H1 (cell line): ENCODE measurements at places on chromosomes 11 and 22. TPM values are rescaled to one million over a fixed set of nuclear protein-coding genes. Genes with fewer than 3 reads are reported as not detected.

GRCh38 chr11:108872781-108873291 lies 208.0 kb downstream of the DDX10 start:
- H3K4me1 ChIP-seq = 0 out of 2 replicates have a peak, but pooled peaks cover 2% of the 10 kb centered on the region
- no peak overlapping the region for H3K27ac ChIP-seq

DNA sequence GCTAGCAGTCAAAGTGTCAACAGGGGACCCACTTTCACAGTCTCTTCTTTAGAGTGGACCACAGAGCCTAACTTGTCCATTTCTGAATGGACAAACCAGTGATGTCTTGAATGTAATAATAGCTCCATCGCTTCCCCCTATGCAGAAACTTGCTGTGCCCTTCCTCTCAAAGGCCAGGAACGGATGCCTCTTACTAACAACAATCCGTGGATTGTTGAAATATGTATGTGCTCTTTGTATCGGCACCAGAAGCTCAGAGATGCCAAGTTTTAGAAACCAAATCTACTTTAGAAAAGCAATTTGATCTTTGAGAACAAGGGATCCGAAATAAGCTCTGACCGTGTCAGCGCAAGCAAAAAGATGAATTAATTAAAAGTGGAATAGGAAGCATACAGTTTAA lies 259.5 kb upstream of the POU2AF2 start:
- no peaks in the 10 kb centered on the region for H3K27me3 ChIP-seq
- no peak overlapping the region for H3K27ac ChIP-seq
- no peaks in the 10 kb centered on the region for H3K36me3 ChIP-seq
- no peak for DNase-seq
- H3K4me1 ChIP-seq = no peaks in the 10 kb centered on the region

DNA sequence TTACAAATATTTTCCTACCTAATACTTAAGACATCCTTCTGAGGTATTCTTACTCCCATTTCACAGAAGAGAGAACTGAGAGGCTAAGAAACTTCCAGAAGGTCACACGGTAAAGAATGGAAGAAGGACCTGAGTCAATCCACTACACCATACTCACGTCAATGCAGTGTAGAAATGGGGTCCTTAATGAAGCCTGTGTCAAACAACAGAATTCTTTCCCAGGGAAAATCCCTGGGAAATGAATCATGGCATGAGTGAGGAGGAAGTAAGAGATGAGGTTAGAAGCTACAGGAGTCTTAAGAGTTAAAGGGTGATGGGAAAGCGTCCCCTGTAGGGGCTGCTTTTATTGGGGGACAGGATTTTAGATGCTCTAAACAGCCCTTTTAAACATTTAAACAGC lies 147.9 kb downstream of the C11orf91 start:
- no peak overlapping the region for H3K27ac ChIP-seq
- no peak for DNase-seq
- H3K4me1 ChIP-seq = no peaks in the 10 kb centered on the region
- no peaks in the 10 kb centered on the region for H3K27me3 ChIP-seq
- no peak overlapping the region for H3K4me3 ChIP-seq

DNA sequence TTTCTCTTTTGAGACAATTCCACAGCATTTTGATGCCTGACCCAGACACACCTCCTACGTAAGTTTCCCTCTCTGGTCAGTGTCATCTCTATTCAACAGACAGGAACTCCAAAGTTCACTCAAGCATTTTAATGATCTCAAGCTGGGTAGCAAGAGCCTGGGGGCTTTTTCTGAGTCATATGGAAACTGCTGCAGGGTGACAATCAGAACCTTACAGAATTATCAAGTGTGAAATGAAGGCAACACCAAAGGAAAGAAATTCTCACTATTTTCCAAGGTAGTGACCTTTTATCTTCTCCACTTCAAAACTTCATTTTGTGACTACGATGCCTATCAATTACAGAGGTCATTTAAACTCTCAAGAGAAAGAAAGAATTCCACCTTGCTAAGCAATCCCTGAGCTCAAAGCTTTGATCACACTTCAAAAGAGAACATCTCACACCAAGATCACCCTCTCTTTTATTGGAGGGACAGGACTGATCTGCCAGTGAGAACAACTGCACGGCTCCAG lies 229.0 kb upstream of the ZC3H12C start:
- H3K36me3 ChIP-seq = no peaks in the 10 kb centered on the region
- no peak overlapping the region for H3K27ac ChIP-seq
- DNase-seq = no peak

DNA sequence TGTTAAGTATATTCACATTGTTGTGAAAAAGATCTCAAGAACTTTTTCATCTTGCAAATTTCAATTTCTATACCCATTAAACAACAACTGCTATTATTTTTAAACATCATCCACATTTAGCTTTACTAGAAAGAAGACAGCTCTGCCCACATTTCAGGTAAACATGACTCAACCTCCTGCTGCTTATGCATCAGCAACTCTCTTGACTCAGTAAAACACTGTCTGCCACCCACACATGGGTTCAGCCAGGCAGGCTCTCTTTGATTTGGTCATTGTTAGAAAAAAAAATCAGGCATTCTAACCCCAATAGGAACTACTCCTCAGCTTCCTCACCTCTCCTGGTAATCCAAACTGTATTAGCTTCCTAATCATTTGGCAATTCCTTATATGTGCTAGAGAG lies 5.1 kb upstream of the ENDOD1 start:
- no peaks in the 10 kb centered on the region for H3K36me3 ChIP-seq
- DNase-seq = no peak
- peaks cover 10% of the 10 kb centered on the region for H3K27me3 ChIP-seq

- H3K27me3 ChIP-seq = peaks cover 2% of the 10 kb centered on the region; the same call in 1 of the 2 replicates
- peaks cover 19% of the 10 kb centered on the region; the same call in 1 of the 2 replicates for H3K4me1 ChIP-seq
- no peak overlapping the region for H3K27ac ChIP-seq
- no peaks in the 10 kb centered on the region for H3K36me3 ChIP-seq
- DNase-seq = no peak
Observed at GRCh38 chr11:128732471-128733277, 38.8 kb downstream of the FLI1 start.

- H3K4me3 ChIP-seq = peak overlapping the region; percentile 77
- H3K27me3 ChIP-seq = no peaks in the 10 kb centered on the region
- peaks cover 7% of the 10 kb centered on the region; the same call in 1 of the 2 replicates for H3K4me1 ChIP-seq
- DNase-seq = no peak
- peak overlapping the region; percentile 46 for H3K27ac ChIP-seq
- peaks cover 43% of the 10 kb centered on the region for H3K36me3 ChIP-seq
Observed at GRCh38 chr11:66068923-66069714, 953 bp upstream of the PACS1 start.

DNA sequence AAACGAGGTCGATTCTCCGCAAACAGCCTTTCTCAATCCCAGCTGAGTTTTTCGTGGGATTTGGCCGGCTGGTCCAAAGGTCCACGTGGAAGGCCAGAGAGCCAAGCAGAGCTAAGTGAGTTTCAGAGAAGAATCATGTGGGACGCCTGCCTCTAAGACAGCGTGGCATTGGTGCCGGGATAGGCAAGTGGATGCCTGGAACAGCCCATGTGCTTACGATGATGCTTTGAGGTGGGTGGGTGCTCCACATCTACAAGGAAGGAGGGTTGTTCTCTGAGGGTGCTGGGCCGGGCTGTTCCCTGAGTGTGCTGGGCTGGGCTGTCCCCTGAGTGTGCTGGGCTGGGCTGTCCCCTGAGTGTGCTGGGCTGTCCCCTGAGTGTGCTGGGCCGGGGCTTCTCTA lies 41.4 kb downstream of the MUC2 start:
- H3K36me3 ChIP-seq = no peaks in the 10 kb centered on the region
- no peaks in the 10 kb centered on the region for H3K4me1 ChIP-seq
- H3K4me3 ChIP-seq = no peak overlapping the region
- no peak overlapping the region for H3K27ac ChIP-seq
- DNase-seq = no peak

- H3K27me3 ChIP-seq = no peaks in the 10 kb centered on the region
- no peak overlapping the region for H3K4me3 ChIP-seq
- no peak overlapping the region for H3K27ac ChIP-seq
- no peak for DNase-seq
- H3K4me1 ChIP-seq = no peaks in the 10 kb centered on the region
Observed at GRCh38 chr11:113282898-113283437, 31.4 kb upstream of the TTC12 start.

GRCh38 chr11:66846671-66847091 lies 3.4 kb downstream of the RCE1 start:
- H3K4me3 ChIP-seq = no peak overlapping the region
- peaks cover 4% of the 10 kb centered on the region; the same call in 1 of the 2 replicates for H3K4me1 ChIP-seq

DNA sequence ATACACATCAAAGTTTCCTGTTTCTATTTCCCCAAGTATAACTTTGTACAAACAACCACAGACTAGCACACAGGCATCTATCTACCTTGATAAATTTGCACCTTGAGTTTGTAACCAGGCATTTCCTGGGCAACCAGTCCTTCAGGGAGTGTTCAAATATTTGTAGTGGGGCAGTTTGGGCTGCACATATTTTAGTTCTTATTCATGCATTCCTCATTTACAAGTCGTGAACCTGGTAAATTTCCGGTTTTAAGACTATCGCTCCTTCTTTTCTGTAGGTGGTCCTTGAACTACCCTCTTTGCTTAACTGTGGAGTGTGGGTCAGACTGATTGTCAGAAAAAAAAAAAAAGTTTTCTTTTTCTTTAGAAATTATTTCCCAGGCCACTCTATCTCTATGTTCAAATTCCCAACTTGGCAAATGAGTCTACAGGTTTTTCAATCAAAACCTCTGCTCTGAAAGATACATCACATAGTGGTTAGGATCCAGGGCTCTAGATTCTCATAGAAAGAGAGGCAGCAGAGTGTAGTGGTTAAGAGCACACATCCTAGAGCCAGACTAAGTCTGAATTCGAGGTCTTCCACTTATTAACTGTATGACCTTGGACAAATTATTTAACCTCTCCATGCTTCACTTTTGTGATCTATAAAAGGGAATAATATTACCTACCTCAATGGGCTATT lies 201.5 kb downstream of the SOX6 start:
- no peaks in the 10 kb centered on the region for H3K4me1 ChIP-seq
- H3K4me3 ChIP-seq = no peak overlapping the region
- H3K36me3 ChIP-seq = no peaks in the 10 kb centered on the region
- H3K27ac ChIP-seq = no peak overlapping the region
- H3K27me3 ChIP-seq = no peaks in the 10 kb centered on the region

GRCh38 chr11:121329781-121330395 lies 37.3 kb downstream of the SC5D start:
- no peak for DNase-seq
- H3K27me3 ChIP-seq = no peaks in the 10 kb centered on the region
- H3K27ac ChIP-seq = no peak overlapping the region
- H3K4me1 ChIP-seq = no peaks in the 10 kb centered on the region
- H3K4me3 ChIP-seq = no peak overlapping the region

GRCh38 chr11:125164422-125165110 lies at the start of gene PKNOX2:
Gene PKNOX2 (plus strand): TSS chr11:125164751. CDS start chr11:125351306, 186,555 bp downstream.
- peak within 1 kb of the TSS; percentile 64 for H3K4me3 ChIP-seq
- H3K27ac ChIP-seq = peak within 1 kb of the TSS; percentile 87
- H3K36me3 ChIP-seq = no peaks in the 10 kb centered on the region
- DNase-seq = no peak
- H3K4me1 ChIP-seq = peaks cover 32% of the 10 kb centered on the region
- H3K27me3 ChIP-seq = peaks cover 42% of the 10 kb centered on the region

- H3K27me3 ChIP-seq = no peaks in the 10 kb centered on the region
- H3K27ac ChIP-seq = no peak overlapping the region
- no peaks in the 10 kb centered on the region for H3K36me3 ChIP-seq
- no peak for DNase-seq
Observed at GRCh38 chr22:49481659-49482399, 345.8 kb downstream of the BRD1 start.

DNA sequence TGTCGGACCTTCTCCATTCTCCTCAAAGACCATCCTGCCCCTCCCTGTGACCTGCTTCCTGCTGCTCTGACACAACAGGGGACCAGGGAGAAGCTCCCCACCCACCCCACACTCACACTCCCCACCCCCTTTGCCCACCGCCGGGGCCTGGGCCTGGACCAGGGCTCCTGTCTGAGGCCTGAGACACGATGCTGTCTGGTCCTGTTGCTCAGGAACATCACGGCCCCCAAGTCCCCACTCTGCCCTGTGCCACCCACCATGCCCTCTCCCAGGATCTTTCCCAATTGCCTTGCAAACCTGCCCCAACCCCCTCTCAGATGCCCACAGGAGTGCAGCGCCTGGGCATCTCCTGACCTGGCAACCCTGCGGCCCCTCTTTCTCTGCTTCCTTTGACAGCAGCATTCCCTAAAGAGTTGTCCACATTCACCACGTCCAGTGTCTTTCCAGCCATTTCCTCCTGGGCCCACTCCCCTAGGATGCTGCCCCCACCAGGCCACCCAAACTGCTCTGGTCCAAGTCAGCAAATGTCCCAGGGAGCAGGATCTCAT lies 10.8 kb downstream of the CSF2RB start:
- DNase-seq = no peak
- no peak overlapping the region for H3K4me3 ChIP-seq
- peaks cover 4% of the 10 kb centered on the region for H3K4me1 ChIP-seq
- H3K36me3 ChIP-seq = no peaks in the 10 kb centered on the region

- H3K4me1 ChIP-seq = no peaks in the 10 kb centered on the region
- H3K27me3 ChIP-seq = peaks cover 3% of the 10 kb centered on the region; the same call in 1 of the 2 replicates
Observed at GRCh38 chr11:69855421-69855820, 36.2 kb upstream of the FGF3 start.

GRCh38 chr22:39664485-39665200 lies 94.1 kb downstream of the CACNA1I start:
- DNase-seq = peak; percentile 81
- H3K27ac ChIP-seq = no peak overlapping the region
- peak overlapping the region; percentile 56 for H3K4me3 ChIP-seq
- H3K4me1 ChIP-seq = no peaks in the 10 kb centered on the region

DNA sequence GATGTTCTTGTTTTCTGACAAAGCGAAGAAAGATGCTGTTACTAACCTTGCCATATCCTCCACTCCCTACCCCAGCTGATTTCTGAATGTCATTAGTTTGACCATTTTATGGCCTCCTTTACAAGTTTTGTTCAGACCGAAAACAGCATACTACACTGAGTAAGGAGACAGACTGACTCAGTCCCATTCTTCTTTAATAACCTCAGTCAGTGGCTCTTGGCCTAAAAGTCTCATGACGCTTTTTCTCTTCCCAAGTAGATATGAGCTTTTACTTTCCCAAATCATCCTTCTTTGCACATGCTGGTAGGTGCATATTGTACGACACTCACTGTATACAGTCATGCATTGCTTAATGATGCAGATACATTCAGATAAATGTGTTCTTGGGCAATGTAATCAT lies 8.0 kb upstream of the FIBIN start:
- no peak for DNase-seq
- no peaks in the 10 kb centered on the region for H3K4me1 ChIP-seq
- H3K27ac ChIP-seq = no peak overlapping the region
- H3K4me3 ChIP-seq = no peak overlapping the region
- no peaks in the 10 kb centered on the region for H3K27me3 ChIP-seq

The MS4A7 gene
- polyA plus RNA-seq = 0.05 TPM in 1 of 2 replicates, not detected in the other

The NRXN2 gene
- polyA plus RNA-seq = 1.3 and 5.7 TPM in 2 replicates

The C2CD3 gene
- polyA plus RNA-seq = 10.3 and 11.0 TPM in 2 replicates

The DLAT gene
- polyA plus RNA-seq = 17.3 and 23.1 TPM in 2 replicates

The CSTF3 gene
- 14.3 and 22.3 TPM in 2 replicates for polyA plus RNA-seq

The DGCR6L gene
- polyA plus RNA-seq = 72.6 and 93.5 TPM in 2 replicates
